ENCODE measurements at places on chromosomes 12 and 14. TPM values are rescaled to one million over a fixed set of nuclear protein-coding genes. Genes with fewer than 3 reads are reported as not detected.

Gene TWF1
- 17.4 TPM for total RNA-seq

Gene ALDH6A1
- total RNA-seq, result 24.6 TPM

Gene ISCU
- total RNA-seq, result 67.3 TPM

Gene WDR20
- 18.2 TPM for total RNA-seq

Gene HNF1A
- not detected for total RNA-seq

Gene SMIM41
- not detected for total RNA-seq

Gene P3H3
- 0.86 TPM for total RNA-seq

Gene GAS2L3
- total RNA-seq, result 2.6 TPM

Gene SLC35F4
- not detected for total RNA-seq

Gene ERBB3
- total RNA-seq, result 0.57 TPM

Gene DPPA3
- total RNA-seq, result not detected

Gene PZP
- not detected for total RNA-seq

Gene TAS2R42
- not detected for total RNA-seq

Gene GPR132
- 35.4 TPM for total RNA-seq

Gene ADGRD1
- 2.3 TPM for total RNA-seq

Gene LTB4R2
- 7.5 TPM for total RNA-seq

Gene UNG
- total RNA-seq, result 69.9 TPM

Gene TBX5
- not detected for total RNA-seq

Gene TMX1
- total RNA-seq, result 55.9 TPM

Gene TEX52
- not detected for total RNA-seq

Gene CACNA2D4
- 7.2 TPM for total RNA-seq

Gene CEBPE
- total RNA-seq, result 0.34 TPM

Gene SLC17A8
- total RNA-seq, result not detected

Gene DCN
- total RNA-seq, result not detected

Gene NID2
- not detected for total RNA-seq

Gene DHRS2
- total RNA-seq, result 3.1 TPM

Gene ACOT6
- 0.18 TPM for total RNA-seq

Gene TPPP2
- not detected for total RNA-seq

Gene ENDOU
- not detected for total RNA-seq

Gene GUCY2C
- total RNA-seq, result not detected

Gene CLEC4C
- not detected for total RNA-seq

Gene AQP5
- not detected for total RNA-seq
